ENCODE measurements at places on chromosomes 11 and 22. TPM values are rescaled to one million over a fixed set of nuclear protein-coding genes. Genes with fewer than 3 reads are reported as not detected.

- no peak for DNase-seq
- no peaks in the 10 kb centered on the region for H3K36me3 ChIP-seq
- no peak overlapping the region for H3K27ac ChIP-seq
- no peaks in the 10 kb centered on the region for H3K4me1 ChIP-seq
- H3K4me3 ChIP-seq: no peak overlapping the region
- no peaks in the 10 kb centered on the region for H3K27me3 ChIP-seq
Observed at GRCh38 chr11:113397212-113397611, 9.6 kb downstream of the ANKK1 start.

DNA sequence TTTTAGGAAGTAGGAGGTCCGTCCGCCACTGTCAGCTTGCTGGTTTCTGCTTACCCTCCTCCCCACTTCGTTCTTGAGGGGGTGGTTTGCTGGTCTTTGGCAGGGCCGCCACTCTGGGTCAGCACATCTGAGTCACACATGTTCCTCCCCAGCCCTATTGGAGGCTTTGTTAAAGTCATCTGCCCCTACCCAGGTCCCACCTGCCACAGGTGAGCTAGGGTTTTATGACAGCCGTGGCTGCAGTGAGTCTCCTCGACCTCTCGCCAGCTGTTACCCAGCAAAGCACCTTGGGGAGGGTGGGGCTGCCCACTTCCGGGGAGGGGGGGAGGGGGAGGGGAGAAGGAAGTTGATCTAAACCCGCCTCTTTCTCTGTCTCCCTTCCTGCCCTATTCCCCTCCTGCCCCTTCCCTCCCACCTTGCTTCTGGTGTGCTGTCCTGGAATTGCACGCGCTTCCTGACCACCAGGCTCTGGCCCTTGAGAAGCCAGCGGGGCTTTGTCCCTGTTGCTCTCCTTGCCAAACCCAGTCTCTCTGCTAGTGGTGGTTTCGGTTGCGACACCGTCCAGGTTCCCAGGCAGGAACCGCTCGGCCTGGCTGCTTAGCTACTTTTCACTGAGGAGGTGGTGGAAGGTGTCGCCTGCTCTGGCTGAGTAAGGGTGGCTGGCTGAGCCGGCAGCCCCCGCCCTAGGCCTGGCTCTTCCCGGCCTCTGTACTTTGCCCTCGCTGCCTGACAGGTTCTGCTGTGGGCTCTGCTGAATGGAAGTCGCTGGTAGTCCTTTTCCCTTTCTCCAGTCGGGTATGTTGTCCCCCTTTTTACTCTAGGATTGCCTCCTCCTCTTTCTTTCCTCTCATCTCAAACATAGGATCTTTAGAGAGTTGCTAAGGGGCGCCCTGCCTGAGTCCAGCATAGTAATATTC, 28.5 kb downstream of the RCOR2 start:
- no peaks in the 10 kb centered on the region for H3K27me3 ChIP-seq
- peak overlapping the region; percentile 84 for H3K27ac ChIP-seq
- no peak overlapping the region for H3K4me3 ChIP-seq
- H3K36me3 ChIP-seq: no peaks in the 10 kb centered on the region
- peaks cover 36% of the 10 kb centered on the region for H3K4me1 ChIP-seq
- DNase-seq: peak; percentile 80

- H3K36me3 ChIP-seq: no peaks in the 10 kb centered on the region
- H3K27ac ChIP-seq: no peak overlapping the region
- H3K4me3 ChIP-seq: no peak overlapping the region
- H3K27me3 ChIP-seq: peaks cover 9% of the 10 kb centered on the region
- no peaks in the 10 kb centered on the region for H3K4me1 ChIP-seq
- no peak for DNase-seq
Observed at GRCh38 chr11:19332476-19332875, 91.7 kb upstream of the E2F8 start.

GRCh38 chr11:102617466-102618008, 7.6 kb downstream of the MMP20 start:
- H3K27ac ChIP-seq: no peak overlapping the region
- DNase-seq: no peak
- no peaks in the 10 kb centered on the region for H3K36me3 ChIP-seq
- H3K4me3 ChIP-seq: no peak overlapping the region

- H3K27me3 ChIP-seq: no peaks in the 10 kb centered on the region
- no peak overlapping the region for H3K4me3 ChIP-seq
- no peak for DNase-seq
- no peaks in the 10 kb centered on the region for H3K4me1 ChIP-seq
Observed at GRCh38 chr11:1326435-1327063, 17.1 kb upstream of the TOLLIP start.

DNA sequence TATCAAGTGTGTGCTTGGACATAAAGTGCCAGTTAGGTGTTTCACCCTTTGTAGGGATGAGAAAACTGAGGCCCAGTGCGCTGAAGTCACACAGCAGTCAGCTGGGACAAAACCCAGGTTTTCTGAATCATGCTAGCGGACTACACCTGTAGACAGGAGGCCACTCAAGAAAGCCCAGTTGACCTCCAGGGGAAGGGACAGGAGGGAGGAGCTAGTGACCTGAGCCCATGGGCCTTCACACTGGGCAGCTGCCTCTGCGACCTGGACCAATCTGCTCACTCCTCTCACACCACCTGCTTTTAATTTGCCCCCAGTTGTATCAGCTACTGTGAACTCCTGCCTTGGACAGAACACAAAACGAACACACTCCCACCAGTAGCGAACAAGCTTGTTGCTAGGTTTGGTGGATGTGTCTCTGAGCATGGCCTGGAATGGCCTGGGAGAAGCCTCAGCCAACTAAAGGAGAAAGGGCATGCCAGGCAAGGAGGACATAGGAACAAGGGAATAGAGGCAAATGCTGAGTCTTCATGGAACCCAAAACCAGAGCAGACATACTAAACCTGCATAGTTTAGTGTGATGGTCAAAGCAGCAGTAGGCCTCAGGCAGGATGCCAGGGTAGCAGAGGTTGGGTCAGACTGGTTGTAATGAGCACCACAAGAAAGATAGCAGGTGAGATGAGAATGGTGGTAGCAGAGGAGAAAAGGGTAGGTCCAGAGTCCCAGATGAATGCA, 7.2 kb downstream of the LMO1 start:
- H3K27me3 ChIP-seq: peaks cover 16% of the 10 kb centered on the region
- no peaks in the 10 kb centered on the region for H3K36me3 ChIP-seq
- no peak overlapping the region for H3K27ac ChIP-seq
- no peak overlapping the region for H3K4me3 ChIP-seq

GRCh38 chr11:7673724-7674434, 579 bp upstream of the CYB5R2 start:
- H3K4me1 ChIP-seq: no peaks in the 10 kb centered on the region
- H3K4me3 ChIP-seq: peak overlapping the region; percentile 43
- peaks cover 19% of the 10 kb centered on the region for H3K27me3 ChIP-seq
- no peaks in the 10 kb centered on the region for H3K36me3 ChIP-seq
- peak; percentile 61 for DNase-seq

GRCh38 chr11:110755941-110756340, 43.7 kb upstream of the ARHGAP20 start:
- H3K27me3 ChIP-seq: no peaks in the 10 kb centered on the region
- no peaks in the 10 kb centered on the region for H3K36me3 ChIP-seq
- no peak for DNase-seq
- no peak overlapping the region for H3K27ac ChIP-seq
- no peaks in the 10 kb centered on the region for H3K4me1 ChIP-seq

DNA sequence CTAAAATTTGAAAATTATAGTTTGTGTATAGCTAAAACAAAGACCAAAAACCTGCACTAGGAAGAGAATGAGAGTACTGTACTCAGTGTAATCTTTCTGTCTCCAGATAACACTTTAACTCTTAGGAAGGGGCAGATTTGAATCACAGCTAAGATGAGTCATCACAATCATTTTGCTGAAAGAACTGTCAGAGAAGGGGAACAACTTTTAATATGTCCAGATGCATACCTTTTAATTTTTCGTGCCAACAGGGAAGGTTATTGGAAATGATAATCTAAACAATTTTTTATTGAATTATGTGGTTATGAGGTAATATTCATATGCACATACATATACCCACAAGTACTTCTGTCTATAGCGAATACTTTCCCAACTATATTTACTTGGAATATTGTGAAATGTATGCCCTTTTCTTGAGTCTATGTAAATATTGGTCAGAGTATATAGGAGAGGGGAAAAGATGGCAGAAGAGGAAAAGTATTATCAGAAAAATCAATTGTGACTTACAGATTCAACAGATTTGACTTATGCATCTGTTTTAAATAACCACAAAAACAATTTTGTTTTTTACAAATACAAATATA, 51.1 kb upstream of the MUC15 start:
- H3K4me3 ChIP-seq: no peak overlapping the region
- H3K36me3 ChIP-seq: no peaks in the 10 kb centered on the region
- H3K27me3 ChIP-seq: no peaks in the 10 kb centered on the region
- DNase-seq: no peak

- no peaks in the 10 kb centered on the region for H3K36me3 ChIP-seq
- peak; percentile 33 for DNase-seq
- H3K4me1 ChIP-seq: peaks cover 6% of the 10 kb centered on the region
- H3K4me3 ChIP-seq: no peak overlapping the region
Observed at GRCh38 chr11:11415901-11416300, 62.9 kb upstream of the CSNK2A3 start.

DNA sequence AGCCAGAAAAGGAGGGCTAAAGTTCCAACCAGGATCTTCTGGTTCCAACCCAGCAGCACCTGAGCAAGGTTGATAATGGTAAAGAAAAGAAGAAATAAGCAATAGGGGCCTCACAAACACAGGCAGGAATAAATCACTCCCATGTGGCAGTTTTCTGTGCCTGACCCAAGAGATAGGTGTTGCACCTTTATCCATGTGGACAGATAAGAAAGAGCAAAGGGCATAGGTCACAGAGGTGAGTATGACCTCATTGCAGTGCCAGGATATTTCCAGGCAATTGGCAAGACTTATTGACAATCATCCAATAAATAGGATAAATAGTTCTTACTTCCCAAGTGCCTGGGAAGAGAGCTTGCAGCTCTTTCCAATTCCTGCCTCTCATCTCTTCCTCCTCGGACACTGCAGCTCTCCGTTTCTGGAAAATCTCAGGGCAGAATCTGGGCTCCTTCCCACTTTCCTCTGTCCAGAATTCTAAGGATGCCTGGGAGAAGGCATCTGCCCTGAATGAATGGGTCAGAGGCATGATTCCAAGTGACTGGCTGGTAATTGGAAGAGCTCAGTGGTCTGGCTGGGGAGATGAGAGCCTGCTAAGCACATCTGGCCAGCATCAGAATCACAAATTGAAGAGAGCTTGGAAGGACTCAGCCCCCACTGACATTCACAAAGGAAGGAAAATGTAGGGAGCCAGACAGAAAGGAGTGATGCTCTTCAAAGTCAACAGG, 14.5 kb upstream of the LRRC55 start:
- H3K27ac ChIP-seq: no peak overlapping the region
- DNase-seq: no peak
- H3K4me1 ChIP-seq: peaks cover 11% of the 10 kb centered on the region
- H3K36me3 ChIP-seq: no peaks in the 10 kb centered on the region
- no peak overlapping the region for H3K4me3 ChIP-seq
- no peaks in the 10 kb centered on the region for H3K27me3 ChIP-seq

- no peak overlapping the region for H3K4me3 ChIP-seq
- DNase-seq: no peak
- H3K27me3 ChIP-seq: no peaks in the 10 kb centered on the region
- H3K4me1 ChIP-seq: no peaks in the 10 kb centered on the region
- no peak overlapping the region for H3K27ac ChIP-seq
Observed at GRCh38 chr11:60389279-60389910, 6.9 kb upstream of the MS4A14 start.

DNA sequence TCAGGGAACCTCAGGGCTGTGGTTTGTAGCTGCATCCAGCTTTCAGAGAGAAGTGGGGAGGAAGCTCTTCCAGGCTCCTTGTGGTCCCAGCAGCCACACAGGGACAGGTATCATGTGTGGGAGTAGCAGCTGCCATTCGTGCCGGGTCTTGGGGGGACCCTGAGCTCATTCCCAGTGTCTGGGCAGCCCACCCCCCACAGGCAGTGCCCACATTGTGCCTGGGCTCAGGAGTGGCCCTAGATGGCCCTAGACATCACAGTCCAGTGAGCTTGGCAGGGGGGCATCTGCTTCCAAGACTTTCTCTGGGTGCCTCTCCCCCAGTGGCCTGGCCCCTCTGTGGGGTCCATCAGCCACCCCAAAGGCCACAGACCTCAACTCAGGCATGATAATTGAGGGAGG, 619.7 kb downstream of the BRD1 start:
- H3K36me3 ChIP-seq: no peaks in the 10 kb centered on the region
- no peak for DNase-seq
- H3K27ac ChIP-seq: no peak overlapping the region
- no peaks in the 10 kb centered on the region for H3K27me3 ChIP-seq

- no peaks in the 10 kb centered on the region for H3K4me1 ChIP-seq
- no peak overlapping the region for H3K27ac ChIP-seq
Observed at GRCh38 chr11:129376658-129377341, 1.2 kb downstream of the BARX2 start.

- no peak overlapping the region for H3K4me3 ChIP-seq
- H3K27ac ChIP-seq: no peak overlapping the region
Observed at GRCh38 chr11:14934641-14935351, 37.4 kb downstream of the CALCA start.

DNA sequence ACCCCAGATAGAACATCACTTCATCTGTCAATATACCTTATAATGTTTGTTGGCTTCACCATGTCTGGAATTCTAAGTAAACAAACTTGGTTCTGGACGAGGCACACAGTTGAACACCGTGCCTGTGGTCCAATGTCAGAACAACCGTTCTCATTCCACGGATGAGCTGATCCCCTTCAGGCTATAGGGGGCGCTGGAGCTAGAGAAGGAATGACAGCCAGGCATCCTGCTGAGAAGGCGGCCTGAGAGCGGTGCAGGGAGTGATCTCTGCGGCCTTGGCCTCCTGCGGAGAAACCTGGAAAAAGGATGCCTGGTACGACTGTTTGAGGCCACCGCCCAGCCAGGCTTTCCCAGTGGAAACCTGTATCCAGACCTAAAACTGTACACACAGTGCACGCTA, 48.7 kb downstream of the FDX1 start:
- no peaks in the 10 kb centered on the region for H3K27me3 ChIP-seq
- no peak for DNase-seq
- no peaks in the 10 kb centered on the region for H3K4me1 ChIP-seq
- no peak overlapping the region for H3K4me3 ChIP-seq
- no peak overlapping the region for H3K27ac ChIP-seq

- H3K36me3 ChIP-seq: no peaks in the 10 kb centered on the region
- H3K4me3 ChIP-seq: no peak overlapping the region
- H3K4me1 ChIP-seq: peaks cover 64% of the 10 kb centered on the region
- DNase-seq: peak; percentile 80
Observed at GRCh38 chr11:12175694-12176241, 65.4 kb downstream of the MICAL2 start.

DNA sequence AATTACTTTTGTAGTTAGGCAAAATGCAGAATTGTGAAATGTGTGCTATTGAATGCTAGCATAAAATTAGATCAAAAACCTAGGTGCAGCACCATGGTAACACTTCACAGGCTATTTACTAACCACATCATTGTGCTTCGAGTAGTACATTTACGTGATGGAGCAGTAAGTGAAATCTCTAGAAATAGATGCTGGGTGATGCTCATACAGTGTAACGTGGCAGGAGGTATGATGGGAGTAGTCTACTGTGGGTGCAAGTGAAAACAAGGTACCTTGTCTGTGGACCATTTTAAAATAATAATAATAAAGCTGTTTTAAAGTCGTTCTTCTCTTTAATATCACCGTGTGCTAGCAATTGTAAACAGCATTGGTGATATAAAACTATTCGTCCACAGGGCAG, 132.3 kb downstream of the DYNC2H1 start:
- no peaks in the 10 kb centered on the region for H3K27me3 ChIP-seq
- no peaks in the 10 kb centered on the region for H3K4me1 ChIP-seq
- no peak for DNase-seq
- H3K36me3 ChIP-seq: no peaks in the 10 kb centered on the region

GPHA2 gene
- total RNA-seq: not detected

PRODH gene
- 2.1 TPM for total RNA-seq

PTGDR2 gene
- 0.09 TPM for total RNA-seq

GAS2L1 gene
- total RNA-seq: 17.3 TPM

DCDC1 gene
- total RNA-seq: 1.1 TPM

CSF2RB gene
- total RNA-seq: 0.60 TPM
